ENCODE measurements at places on chromosomes 3 and 15.

DNA sequence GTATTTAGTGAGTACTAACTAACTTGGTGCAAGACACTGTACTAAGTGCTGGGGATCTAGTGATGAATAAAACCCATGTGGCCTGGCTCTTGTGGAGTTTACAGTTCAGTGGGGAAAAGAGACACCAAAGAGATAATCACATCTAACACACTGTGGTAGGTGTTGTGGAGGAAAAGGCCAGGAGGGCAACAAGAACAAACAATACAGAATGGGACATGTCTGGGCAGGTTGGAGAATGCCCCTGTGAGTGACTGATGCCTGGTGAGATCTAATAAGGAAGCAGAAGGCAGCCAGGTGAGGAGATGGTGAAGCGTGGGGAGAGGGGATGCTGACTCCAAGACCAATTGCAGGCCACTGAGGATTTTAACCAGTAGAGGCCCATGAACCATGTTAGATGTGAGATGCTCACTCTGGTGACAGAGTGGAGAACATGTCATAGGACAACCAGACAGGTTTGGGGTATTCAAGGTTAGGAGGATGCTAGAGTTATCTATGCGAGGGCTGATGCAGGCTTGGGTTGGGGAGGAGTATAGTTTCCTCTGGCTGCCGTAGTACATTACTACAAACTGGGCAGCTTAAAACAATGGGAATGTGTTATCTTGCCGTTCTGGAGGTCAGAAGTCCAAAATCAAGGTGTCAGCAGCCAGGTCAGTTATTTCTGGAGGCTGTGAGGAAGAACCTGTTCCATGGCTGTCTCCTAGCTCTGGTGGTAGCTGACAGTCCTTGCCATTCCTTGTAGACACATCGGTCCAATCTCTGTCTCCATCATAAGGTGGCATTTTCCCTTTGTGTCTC lies 81.4 kb downstream of the ARNT2 start:
- DNase-seq = no peak

GRCh38 chr3:117476572-117476971 lies 767.0 kb downstream of the TUSC7 start:
- DNase-seq = no peak

DNA sequence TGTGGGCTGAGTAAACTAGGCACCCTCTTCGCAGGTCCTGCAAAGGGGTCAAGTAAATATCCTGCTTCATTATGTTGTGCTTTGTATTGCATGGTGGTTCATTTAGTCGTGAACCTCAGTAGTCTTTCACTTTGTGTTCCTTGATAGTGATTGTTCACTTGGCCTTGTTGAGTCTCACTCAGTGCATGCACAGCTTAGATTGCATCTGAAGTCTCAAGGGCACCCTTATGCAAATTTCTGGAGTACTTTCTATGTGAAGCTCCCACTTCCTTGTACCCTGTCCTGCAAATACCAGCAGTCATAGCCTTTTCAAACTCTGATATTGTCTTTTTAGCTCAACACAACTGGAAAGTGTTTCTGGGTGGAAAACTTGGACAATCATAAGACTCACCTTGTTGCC lies 519.2 kb downstream of the NAALADL2 start:
- DNase-seq = no peak

DNA sequence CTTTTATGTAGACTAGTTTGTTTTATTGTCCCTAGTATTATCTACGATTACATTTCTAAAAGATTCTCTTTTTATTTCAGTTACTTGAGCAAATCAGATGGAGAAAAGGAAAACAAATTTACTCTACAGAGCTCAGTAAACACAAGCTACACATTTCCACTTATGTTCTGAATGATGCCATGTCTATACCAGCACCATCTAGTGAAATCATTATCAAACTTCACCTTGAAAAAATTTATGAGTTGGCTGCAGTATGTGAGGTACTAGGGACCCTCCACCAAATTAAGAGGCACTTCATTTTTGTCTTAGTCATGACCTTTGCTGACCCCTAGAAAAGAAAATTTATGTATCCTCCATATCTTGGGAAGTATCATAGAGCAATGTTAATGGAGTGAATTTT lies 827.4 kb downstream of the SI start:
- no peak for DNase-seq

DNA sequence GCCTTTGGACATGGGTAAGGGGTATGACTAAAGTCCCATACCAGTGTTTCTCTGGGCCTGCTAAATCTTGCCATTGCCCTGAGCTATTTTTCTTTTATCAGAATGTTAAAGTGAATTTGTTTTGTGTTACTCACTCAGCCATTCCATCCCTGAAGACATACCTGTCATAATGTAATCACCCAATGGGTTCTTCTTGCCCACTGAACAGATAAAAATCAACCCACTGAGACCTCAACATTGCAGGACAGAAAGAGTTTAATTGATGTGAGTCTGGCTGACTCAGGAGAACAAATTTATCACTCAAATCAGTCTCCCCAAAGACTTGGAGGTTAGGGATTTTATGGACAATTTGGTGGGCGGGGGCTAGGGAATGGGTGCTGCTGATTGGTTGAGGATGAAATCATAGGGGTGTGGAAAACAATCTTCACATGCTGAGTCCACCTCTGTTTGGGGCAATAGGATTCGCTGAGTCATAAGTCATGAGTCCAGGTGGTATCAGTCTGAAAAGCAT lies 47.4 kb downstream of the ILDR1 start:
- DNase-seq = no peak

DNA sequence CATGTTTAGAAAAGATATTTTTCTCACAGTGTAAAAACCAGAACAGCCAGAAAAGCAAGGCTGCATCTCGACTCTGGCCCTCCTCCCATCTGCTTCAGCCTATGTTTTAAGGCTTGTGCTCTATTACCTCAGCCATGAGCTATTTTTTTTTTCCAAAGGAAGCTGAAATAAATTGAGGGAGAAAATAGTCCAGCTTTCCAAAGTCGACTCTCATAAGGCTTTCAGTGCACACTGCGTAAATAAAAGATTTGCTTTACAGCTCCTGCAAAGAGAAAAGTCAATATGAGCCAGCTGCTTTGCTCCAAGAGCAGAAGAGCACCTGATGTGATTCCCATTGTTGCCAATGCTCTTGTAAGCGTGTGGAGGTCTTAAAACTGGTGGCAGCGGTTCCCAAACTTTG lies 26.7 kb downstream of the SCG3 start:
- no peak for DNase-seq

GRCh38 chr3:108940568-108941263 lies 13.0 kb downstream of the GUCA1C start:
- DNase-seq = no peak

- peak; percentile 26 for DNase-seq
These were observed 231.8 kb downstream of the UACA start for GRCh38 chr15:70531576-70531975.

DNA sequence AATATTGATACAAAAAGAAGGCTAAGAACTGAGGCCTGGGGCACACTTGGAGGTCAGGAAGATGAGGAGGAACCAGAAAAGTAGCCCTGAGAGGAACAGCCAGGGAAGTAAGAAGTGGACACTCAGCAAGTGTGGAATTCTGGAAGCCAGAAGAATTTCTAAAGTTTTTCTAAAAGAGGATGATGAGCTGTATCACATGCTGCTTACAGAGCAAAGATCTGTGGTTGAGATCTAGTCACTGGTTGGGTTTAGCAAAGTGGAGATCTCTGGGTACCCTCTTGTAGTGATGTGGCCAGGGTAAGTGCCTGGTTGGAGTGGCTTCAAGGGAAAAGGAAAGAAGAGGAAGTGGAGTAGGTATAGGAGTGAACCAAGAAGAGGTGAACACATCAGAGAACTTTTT lies 95.4 kb upstream of the DAZL start:
- DNase-seq = no peak

DNA sequence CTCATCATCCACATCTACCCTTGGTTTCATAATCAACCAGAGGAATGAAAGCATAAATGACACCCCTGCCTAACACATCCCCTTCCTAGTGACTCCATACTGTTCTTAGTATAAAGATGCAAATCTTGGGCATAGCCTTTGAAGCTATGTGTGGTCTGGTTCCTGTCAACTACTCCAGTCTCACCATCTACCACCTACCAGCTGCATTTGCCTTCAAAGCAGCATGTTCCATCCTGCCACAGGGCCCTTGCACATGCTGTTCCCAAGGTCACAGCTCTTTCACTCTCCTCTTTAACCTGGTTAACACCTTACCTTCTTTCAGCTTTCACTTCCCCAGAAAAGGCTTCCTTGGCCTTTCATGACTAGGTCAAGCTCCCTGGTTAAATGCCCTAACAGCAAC lies 62.3 kb upstream of the ARHGEF3 start:
- DNase-seq = peak; percentile 62

- no peak for DNase-seq
These were observed 115.8 kb downstream of the FBXL22 start for GRCh38 chr15:63712828-63713520.

GRCh38 chr3:177982034-177982433 lies 554.2 kb upstream of the KCNMB2 start:
- DNase-seq = no peak

DNA sequence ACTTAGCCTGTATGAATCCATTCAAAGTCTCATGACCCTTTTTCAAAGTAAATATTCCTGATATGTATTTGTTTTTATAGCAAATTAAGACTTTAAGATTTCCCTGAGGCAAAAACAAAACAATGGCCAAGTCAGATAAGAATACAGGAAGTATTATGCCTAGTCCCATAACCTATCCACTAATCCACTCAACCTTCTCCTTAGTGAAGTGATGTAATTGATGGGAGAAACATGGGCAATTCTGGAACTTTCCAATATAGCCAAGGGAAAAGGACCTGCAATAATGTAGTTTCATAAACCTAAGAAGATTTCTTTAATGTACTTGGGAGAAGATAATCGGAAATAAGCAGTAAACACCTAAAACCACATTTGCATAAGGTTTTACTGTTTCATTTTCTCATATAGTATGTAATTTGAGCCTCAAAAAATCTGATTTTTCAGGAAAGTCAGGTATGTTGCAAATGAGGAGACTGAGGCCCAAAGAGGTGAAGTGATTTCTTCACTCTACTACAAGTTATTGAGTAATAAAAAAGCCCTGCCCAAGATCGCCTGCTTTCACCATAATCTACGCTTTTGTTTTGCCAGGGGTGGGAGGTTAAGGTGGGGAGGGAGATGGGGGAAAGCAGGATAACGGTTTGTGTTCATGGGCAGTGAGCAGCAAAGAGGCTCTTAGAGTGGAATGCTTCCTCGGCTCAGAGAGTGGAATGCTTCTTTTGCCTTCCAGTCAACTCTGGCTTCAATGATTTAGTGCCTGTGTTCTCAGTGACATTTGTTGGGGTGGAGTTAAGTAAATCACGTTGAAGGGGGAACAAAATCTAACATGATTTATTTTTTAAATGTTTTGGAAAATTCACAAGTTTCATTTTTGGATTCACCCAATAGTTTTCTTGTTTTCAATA lies 95.0 kb upstream of the FNDC3B start:
- no peak for DNase-seq

- DNase-seq = no peak
These were observed 131.2 kb downstream of the CD47 start for GRCh38 chr3:107959550-107960154.

DNA sequence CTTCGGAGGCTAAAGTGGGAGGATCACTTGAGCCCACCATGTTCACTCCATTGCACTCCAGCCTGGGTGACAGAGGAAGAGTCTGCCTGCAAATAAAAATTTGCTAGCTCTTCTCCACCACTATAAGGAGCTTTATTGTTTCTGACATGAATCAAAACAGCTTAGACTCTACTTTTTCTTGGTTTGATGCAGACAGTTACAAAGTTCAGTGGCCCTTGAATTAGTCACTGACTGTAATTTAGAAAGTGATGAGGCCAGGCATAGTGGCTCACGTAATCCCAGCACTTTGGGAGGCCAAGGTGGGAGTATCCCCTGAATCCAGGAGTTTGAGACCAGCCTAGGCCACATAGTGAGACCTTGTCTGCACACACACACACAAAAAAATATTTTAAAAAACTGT lies 172.4 kb upstream of the CGNL1 start:
- no peak for DNase-seq

- no peak for DNase-seq
These were observed 17.6 kb upstream of the BOC start for GRCh38 chr3:113193719-113194118.

DNA sequence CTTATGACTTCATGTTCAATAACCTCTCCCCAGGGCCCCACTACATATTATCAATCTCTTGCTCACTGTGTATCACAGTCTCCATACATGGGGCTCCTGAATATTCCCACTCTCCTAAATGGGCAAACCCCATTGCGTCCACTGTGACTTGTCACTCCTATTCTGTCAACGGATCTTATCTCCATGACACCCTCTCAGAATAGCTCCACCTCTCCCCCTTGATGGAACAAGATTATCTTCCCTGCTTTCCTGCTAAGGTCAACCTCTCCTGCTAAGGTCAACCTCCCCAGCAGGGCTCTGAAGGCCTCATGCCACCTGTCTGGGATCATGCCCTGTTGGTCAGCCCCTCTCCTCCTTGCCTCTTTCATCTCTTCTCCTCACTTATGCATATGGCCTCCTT lies 1.8 kb downstream of the CLDN18 start:
- DNase-seq = no peak

GRCh38 chr15:95606551-95606950 lies 723.9 kb upstream of the NR2F2 start:
- DNase-seq = no peak

DNA sequence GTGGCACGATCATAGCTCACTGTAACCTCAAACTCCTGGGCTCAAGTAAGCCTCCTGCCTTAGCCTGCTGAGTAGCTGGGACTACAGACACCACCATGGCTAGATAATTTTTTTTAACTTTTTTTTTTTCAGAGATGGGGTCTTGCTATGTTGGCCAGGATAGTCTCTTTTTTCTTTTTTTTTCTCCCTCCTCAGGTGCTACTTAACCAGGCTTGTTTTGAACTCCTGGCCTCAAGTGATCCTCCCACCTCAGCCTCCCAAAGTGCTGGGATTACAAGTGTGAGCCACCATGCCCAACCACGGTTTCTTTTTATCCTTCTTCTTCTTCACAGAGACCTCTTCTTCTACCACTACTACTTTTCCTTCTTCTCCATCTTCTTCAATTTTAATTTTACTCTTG lies 53.8 kb upstream of the MAP4 start:
- DNase-seq = no peak

DNA sequence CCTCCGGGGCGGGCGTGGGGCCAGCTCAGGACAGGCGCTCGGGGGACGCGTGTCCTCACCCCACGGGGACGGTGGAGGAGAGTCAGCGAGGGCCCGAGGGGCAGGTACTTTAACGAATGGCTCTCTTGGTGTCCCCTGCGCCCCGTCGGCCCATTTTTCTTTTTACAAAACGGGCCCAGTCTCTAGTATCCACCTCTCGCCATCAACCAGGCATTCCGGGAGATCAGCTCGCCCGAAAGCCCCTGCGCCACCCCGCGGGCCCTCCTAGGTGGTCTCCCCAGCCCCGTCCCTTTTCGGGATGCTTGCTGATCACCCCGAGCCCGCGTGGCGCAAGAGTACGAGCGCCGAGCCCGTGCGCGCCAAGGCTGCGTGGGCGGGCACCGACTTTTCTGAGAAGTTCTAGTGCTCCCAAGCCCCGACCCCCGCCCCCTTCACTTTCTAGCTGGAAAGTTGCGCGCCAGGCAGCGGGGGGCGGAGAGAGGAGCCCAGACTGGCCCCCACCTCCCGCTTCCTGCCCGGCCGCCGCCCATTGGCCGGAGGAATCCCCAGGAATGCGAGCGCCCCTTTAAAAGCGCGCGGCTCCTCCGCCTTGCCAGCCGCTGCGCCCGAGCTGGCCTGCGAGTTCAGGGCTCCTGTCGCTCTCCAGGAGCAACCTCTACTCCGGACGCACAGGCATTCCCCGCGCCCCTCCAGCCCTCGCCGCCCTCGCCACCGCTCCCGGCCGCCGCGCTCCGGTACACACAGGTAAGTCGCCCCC lies at the start of gene THBS1:
Gene THBS1 (plus strand): TSS at position 595 of the 757 bp plus-strand sequence. CDS start 779 bp downstream, outside the sequence.
- DNase-seq = peak; percentile 70
